Peyer's patch (tissue), 4 donors: ENCODE measurements at places on chromosomes 16 and 17. TPM values are rescaled to one million over a fixed set of nuclear protein-coding genes. Genes with fewer than 3 reads are reported as not detected.

GRCh38 chr16:49543631-49543946, 170.0 kb downstream of the C16orf78 start:
- DNase-seq = no peak

Gene ELMO3
- 95.4 TPM for total RNA-seq

- peak; percentile 15 for DNase-seq
Measured at GRCh38 chr17:50501054-50501453, 7.2 kb upstream of the MYCBPAP start.

GRCh38 chr16:14487579-14487978, 142.5 kb downstream of the PARN start:
- DNase-seq = no peak

Gene LRRC37A
- 23.9 TPM for total RNA-seq

- no peak for DNase-seq
Measured at GRCh38 chr16:25157271-25157875, 45.8 kb downstream of the LCMT1 start.

- DNase-seq = no peak
Measured at GRCh38 chr16:2773188-2773968, 3.7 kb downstream of the ELOB start.
